ENCODE measurements at places on chromosomes 4 and X.

DNA sequence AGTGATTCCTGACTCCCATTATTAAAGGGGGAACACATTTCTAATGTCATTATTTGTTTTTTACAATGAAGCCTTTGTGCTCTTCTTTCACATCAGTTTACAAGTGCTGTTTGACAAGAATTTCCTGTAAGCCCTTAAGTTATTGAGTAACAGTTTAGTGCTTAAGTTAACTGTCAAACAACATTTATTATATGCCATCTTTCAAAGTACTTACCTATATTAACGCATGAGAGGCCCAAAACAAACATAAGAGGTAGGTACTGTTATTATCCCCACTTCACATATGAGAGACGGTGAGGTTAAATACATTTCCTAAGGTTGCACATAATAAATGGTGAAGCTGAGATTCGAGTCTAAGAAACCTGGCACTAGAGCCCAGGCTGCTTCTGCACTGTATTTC is 56.0 kb upstream of the MAGED1 start:
- DNase-seq: no peak

DNA sequence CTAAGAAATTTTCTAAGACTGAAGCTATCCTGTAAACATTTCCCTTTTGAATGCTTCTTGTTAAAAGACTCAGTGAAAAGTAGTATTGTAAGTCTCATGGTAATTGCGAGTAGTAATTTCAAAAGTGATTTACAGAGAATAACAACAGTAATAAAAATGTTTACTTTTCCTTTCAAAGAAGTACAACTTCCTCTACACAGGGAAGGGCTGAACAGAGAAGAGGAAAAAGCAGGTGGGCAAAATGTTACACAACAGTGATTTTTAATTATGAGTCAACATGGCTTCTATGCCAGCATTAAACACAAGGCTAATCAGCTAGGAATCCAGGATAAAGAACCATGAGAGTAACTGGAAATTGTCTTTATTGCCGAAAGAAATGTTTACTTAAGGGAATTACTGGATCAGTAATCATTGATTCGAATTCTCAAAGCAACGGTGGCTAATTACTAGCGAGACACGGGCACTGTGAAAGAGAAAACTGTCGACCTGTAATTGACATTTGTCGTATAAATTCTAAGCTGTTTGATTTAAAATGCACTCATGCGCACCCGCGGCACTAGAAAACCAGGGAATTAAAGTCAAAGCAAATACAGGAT is 15.4 kb downstream of the UTP3 start:
- DNase-seq: no peak

GRCh38 chrX:115311601-115312001 is 22.1 kb downstream of the LUZP4 start:
- DNase-seq: no peak

GRCh38 chr4:140349816-140350215 is 23.6 kb upstream of the SCOC start:
- DNase-seq: no peak

DNA sequence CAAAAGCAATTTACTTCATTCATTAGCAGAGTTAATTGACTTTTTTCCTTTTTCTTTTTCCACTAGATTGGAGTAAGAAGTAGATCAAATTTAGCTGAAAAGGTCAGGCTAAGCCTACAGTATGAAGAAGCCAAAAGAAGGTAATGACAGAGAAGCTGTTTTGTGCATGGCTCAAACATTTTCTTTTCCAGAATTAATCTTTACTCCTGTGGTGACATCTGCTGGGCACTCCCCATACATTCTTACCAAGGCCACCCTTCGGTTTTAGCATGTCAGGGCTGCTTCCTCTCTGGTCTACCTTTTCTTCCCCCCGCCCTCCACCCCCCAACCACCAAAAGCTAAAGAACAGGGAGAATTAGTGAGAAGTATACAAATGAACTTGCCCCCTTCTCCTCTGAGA is 70.2 kb downstream of the CLDN22 start:
- peak; percentile 74 for DNase-seq

DNA sequence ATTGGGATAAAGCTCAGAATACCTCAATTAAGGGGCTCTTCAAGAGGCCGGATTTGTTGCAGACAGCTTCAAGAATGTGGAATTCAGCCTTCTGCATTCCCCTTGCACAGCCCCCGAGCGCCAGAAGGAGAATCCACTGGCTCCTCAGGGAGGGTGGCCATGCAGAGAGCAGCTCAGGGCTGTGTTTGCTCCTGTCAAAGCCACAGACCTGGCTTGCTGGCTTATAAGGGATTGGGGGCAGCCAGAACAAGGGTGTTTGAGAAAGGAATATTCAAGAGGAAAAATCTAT is 36.8 kb downstream of the ING2 start:
- DNase-seq: no peak

DNA sequence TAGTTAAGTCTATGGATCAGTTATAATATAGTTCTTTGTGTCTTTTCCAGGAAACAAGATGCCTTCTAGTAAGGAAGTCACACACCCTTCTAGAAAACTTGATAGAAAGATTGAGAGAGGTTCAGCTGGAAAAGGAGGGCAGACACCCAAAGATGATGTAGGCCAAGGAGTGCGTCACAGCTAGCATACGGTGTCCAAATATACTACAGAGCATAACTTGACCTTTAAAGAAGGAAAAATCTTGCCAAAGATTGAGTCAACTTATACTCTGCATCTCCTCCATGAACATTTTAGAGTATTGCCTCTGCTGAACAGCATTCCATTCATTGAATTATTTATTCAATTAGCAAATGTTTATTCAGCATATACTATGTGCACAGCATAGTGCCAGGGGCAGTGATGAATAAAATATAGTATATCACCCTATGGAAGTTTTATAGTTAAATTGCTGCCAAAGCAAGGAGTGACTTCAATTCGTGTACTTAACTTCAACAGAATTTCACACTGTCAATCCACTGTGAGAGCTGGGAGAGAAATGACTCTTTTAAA is 51.9 kb upstream of the SLC6A14 start:
- no peak for DNase-seq

GRCh38 chrX:134369576-134369975 is 90.4 kb upstream of the HPRT1 start:
- DNase-seq: no peak

DNA sequence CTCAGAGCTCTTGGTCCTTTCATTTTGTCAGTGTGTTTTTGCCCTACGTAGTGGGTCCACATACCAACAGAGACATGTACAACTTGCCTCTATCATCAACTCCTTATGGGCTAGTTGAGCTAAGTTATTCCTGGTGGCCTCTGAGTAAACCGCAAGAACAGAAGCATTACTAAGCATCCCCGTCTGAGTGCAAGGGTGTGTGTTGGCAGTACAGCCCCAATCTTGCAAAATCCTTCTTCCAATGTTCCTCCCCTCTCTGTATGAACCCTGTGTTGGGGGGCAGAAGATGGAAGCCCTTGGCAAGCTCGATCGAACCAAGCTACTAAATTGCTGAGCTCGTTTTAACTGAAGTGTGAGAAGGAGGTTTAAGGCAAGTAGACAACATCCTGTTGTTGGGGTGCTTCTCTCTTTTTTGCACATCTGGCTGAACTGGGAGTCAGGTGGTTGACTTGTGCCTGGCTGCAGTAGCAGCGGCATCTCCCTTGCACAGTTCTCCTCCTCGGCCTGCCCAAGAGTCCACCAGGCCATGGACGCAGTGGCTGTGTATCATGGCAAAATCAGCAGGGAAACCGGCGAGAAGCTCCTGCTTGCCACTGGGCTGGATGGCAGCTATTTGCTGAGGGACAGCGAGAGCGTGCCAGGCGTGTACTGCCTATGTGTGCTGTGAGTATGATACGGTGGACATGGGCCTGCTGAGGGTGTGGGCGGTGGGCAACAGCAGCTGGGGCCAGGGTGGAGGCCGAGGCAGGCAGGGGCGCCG is at the start of gene SH2D1A:
Gene SH2D1A, plus strand, starts transcription at position 447 of the 760 bp plus-strand sequence. Its CDS starts 80 bp downstream, at position 527.
- DNase-seq: no peak

DNA sequence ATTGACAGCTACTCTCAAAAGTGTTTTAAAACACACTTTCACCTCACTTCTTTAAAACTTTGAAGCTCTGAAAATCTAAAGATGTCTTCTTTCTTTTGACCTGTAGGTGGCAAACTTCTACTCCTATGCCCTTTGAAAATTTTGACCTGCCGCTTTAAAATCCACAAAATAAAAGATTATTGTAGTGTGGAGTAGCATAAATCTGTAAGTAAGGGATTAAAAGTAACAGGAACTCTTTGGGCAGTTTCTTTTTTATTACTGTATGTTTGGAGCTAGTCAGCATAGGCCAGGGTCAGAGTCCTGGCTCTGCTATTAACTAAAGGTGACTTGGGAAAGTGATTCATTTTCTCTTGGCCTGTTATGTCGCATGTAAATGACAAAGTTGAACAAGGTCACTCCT is 25.5 kb downstream of the BBS12 start:
- DNase-seq: peak; percentile 64

DNA sequence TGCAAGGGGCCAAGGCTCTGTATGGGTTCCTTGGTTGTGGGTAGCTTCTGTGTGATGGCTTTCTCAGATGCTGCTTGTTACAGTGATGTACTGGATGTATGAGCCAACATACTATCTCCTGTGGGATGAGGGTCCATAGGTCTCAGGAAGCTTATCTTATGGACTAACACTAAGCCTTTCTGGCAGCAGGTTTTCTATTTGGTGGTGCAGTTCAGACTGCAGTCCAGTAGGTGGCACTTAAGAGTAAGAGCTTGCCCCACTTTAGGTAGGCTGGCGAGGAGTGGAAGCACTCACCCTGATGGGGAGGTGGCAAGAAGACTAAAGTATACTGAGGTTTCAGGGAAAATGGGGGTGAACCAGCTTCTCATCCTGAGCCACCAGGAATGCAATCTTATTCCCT is 306.7 kb upstream of the MAOA start:
- peak; percentile 17 for DNase-seq
